Thyroid gland (tissue), 4 donors: ENCODE measurements at places on chromosomes 6 and 20.

GRCh38 chr6:163179721-163180120, 234.8 kb upstream of the QKI start:
- DNase-seq: no peak

DNA sequence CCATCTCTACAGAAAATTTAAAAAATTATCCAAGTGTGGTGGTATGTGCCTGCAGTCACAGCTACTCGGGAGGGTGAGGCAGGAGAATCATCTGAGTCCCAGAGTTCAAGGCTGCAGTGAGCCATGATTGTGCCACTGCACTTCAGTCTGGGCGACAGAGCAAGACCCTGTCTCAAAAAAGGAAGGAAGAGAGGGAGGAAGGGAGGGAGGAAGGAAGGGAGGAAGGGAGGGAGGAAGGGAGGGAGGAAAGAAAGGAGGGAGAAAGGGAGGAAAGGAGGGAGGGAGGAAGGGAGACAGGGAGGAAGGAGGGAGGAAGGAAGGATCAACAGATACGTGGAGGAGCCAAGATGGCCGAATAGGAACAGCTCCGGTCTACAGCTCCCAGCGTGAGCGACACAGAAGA, 90.1 kb downstream of the ZNF217 start:
- no peak for DNase-seq

- no peak for DNase-seq
Measured at GRCh38 chr6:120304223-120304622, 954.7 kb upstream of the MAN1A1 start.

DNA sequence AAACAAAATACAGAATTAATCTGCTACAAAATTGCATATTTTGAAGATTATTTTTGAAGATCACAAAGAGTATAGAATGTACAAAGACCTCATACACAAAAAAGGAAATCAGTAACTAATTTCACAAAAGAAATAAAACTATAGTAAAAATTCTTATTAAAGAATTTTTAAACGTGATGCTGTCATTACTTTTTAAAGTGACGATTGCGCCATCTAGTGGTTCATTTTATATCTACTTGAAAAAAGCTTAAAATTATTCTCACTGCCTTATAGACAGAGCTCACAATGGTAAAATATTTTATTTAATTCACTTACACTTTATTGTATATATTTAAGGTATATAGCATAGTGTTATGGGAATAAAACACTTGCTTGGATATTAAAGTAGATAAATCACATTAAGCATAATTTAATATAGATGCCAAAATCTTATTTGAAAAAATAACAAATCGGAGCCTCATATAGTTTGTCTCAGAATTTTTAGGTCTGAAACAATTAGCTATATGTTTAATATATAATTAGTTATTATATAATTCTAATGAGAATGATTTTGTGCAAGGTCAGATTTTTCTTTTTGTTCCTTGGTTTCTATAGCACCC, 128.8 kb downstream of the PHF3 start:
- no peak for DNase-seq

DNA sequence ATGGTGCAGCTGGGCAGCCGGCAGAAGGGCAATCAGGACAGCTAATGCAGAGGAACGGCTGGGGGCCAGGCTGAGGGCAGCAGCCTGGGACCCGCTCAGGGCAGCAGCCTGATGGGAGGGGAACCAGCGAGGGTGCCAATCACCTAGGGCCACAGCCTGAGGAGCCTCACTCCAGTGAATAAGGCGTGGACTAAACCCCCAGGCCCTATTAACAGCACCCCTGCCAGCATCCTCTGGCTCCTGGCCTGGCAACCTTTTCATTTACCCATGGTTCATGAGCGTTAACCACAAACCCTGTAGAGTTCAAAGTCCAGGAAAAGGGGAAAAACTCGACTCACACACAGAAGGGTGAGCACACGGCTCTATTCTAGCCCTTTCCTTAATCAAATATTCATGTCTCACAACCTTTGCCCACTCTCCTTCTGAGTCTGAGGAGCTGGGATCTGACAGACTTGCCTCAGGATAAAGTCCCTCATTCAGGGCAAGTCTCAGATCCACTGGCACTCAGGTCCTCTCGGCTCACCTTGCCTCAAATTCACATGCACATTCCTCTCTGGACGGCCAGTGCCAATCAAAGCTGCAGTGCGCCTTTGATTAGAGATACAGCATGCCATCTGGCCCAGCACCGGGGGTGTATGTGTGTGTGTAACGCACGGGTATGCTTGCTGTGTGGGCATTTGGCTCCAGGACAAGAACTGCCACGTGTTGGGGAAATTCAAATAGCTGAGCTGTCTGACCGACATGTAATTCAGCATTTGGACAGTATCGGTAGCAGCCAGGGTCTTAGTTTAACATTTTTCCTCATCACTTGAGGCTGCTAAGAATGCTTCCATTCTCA, 86.9 kb upstream of the TRAF3IP2 start:
- DNase-seq: no peak

- DNase-seq: no peak
Measured at GRCh38 chr6:159062564-159062945, 17.8 kb upstream of the TAGAP start.

DNA sequence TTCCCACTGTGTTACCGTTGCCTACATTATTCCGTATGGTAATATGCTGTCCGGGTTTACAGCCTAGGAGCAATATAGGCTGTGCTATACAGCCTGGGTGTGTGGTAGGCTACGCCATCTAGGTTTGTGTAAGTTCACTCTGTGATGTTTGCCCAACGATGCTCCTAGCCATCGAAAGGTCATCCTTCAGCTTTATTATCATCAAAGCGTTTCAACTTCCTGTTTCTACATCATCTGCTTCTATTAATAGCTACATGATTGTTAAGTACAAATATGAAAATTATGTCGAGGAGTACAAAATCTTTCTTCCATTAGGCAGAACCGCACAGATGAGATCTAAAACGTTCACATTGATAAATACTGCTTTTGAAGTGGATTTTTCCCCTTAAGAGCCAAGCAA, 69.9 kb downstream of the PPP1R14C start:
- DNase-seq: no peak

GRCh38 chr6:22146931-22147701, 149.7 kb downstream of the PRL start:
- DNase-seq: no peak
